ENCODE measurements at places on chromosomes 16 and 17.

DNA sequence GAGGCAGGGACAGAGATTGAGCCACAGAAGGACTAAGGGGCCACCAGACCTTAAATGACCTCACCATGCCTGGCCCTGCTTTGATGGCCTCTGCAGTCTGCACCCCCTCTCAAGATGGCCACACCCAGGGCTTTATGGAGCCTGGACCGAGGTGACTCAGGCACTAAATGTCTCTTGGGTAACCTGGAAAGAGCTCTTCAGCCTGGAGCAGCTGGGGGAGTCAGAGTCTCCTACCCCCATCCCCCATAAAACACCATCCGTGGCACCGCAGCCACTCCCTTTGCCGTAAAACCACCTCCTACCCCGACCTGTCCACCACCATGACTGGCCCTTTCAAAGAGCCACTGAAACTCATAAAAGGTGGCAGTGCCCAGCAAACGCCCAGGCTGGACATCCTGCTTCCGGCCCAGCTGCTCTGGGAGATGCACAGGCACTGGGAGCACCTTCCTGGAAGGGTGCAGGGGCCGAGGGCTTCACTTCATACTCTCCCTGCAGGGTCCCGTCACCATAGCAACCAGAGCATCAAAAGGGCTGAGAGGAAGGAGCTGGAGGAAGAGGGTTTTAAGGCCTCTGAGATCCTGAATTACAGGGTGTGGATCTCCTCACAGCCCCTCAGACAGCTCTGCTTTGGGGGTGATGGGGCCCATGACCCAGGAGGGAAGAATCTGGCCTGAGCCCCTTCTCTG lies 22.3 kb downstream of the FOXN1 start:
- no peak for DNase-seq

GRCh38 chr16:88487920-88488851 lies 35.1 kb downstream of the ZFPM1 start:
- DNase-seq: no peak

DNA sequence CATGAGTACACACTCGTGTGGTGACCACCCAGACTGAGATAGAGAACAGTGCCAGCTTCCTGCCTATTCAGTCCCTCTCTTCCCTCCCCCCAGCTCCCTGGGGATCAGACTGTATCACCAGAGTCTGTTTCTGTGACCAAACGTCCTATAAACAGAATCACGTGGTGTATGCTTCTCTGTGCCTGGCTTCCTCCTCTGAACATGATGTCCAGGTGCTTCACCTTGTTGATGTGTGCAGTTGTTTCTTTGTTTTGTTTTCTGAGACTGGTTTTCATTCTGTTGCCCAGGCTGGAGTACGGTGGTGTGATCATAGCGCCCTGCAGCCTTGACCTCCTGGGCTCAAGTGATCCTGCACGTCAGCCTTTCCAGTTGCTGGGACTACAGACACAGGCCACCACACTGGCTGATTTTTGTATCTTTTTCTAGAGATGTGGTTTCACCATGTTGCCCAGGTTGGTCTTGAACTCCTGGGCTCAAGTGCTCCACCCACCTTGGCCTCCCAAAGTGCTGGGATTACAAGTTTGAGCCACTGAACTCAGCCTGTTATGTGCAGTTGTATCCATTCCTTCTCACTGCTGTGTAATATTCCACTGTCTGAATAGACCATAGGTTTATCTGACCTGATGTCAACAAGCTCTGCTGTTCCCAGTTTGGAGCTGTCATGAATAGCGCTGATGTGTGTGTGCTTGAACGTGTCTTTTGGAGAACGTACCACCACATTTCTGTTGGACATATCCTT lies 28.9 kb upstream of the PRM1 start:
- DNase-seq: no peak

DNA sequence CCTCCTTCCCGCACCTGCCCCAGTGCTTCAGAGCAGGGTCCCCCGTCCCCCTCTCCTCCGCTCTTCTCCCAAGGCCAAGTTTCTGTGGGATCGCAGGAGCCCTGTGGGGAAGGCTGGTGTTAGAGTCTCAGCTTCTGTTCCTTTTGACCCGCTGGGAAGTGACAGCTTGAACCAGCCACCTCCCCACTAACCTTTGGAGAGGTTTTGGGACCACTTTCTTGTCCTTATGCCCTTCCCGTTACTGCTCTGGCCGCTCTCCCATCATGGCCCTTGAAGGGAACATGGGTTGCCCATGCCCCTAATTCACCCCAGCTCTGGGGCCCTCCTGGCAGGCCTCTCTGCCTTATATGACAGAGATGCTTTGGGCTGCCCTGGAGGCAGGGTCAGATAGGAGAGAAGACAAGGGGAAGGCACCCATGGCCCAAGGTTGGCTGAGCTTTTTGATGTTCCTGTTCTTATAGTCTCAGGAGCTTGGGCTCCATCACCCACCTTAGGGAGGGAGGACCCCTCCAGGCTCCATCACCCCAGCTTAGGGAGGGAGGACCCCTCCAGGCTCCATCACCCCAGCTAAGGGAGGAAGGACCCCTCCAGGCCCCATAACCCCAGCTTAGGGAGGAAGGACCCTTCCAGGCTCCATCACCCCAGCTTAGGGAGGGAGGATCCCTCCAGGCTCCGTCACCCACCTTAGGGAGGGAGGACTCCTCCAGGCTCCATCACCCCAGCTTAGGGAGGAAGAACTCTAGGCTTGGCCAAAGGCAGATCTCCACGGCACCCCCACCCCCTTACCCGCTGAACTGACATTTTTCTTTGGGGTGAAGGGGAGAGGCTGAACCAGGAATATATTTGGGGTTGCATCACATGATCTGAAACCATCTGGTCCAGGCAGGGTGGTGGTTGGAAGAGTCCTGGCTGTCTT lies 45.0 kb downstream of the NT5M start:
- no peak for DNase-seq

- peak; percentile 13 for DNase-seq
Measured at GRCh38 chr16:27639561-27640276, 89.8 kb downstream of the KATNIP start.

DNA sequence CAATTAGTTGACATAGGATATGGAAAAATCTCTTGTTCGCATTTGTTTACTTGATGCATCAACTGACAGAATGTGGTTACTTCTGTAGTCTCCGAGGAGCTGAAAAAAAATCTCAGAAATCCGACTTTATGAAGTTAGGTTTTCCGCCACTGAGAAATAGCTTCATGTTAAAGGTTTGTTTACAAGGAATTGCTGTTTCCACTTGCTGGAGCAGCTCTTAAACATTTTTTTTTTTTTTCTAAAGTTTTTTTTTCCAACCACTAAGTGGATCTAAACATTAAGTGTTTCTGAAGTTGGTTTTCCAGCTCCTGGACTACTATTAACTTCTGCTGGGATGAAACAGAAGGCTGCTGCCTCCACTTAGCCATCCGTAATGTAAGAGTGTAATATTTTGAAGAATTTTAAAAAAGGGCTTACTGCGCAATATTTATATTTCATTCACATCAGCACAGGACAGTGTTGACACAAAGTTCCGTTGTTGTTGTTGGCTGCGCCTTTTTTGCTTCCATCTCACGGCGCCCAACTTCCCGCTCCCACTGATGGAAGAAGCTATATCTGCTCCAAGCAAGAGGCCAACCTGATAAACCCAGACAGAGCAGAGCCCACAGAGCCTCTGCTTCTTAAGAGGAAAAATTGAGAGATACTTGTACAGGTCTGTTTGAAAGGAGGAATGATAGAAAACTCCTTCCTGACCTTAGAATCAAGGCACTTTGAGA lies 167.7 kb upstream of the KCNJ16 start:
- DNase-seq: no peak

- DNase-seq: peak; percentile 42
Measured at GRCh38 chr16:50695017-50696000, 1.9 kb downstream of the NOD2 start.

GRCh38 chr17:31877911-31878702 lies 19.1 kb upstream of the COPRS start:
- no peak for DNase-seq

GRCh38 chr16:87507351-87508069 lies 14.7 kb upstream of the ZCCHC14 start:
- DNase-seq: peak; percentile 57

- DNase-seq: no peak
Measured at GRCh38 chr16:23485257-23485614, 25.1 kb downstream of the GGA2 start.

- no peak for DNase-seq
Measured at GRCh38 chr17:80633207-80633606, 88.6 kb downstream of the RPTOR start.

DNA sequence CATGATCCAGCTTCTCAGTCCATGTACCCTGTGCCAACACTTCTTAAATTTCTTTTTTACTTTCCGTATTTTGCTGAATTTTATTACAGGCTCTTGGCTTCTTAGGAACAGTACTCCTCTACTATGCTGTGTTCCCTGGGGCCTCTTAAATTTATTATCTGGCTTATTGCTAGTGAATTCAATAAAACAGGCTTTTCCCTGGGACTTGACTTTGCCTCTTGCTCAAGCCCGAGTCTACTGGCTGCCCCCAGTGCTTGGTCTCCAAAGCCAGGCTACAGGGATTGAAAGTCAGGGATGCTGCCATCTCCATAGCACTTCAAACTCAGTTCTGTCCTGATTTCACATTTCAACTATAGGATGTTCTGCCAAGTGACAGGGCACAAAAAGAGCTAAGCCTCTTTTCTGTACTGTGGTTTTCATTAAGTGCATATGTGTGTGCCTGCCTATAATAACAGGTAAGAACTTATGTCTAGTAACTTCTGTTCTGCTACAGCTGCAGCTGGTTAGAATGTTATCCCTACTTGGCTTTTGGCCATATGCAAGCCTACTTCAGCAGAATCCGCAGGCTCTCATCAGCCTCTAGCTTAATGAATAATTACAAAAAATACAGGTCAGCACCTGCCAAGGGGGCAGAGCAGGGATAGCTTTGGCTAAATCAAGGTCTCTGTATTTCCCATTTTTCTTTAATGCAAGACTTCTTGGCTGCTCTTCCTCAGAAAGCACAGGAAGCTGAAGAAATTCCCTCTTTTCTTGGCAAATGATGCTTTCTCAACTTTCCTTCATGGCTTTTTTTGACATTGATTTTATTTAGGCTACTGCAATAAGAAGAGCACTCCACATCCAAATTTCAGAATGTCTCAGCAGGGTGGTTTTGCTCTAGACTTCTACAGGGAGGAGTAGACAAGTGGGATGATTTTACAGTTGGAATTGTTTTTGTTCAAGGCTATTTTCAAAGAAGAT lies 8.2 kb downstream of the FAM20A start:
- no peak for DNase-seq

- no peak for DNase-seq
Measured at GRCh38 chr16:984121-984694, 2.6 kb downstream of the SOX8 start.

DNA sequence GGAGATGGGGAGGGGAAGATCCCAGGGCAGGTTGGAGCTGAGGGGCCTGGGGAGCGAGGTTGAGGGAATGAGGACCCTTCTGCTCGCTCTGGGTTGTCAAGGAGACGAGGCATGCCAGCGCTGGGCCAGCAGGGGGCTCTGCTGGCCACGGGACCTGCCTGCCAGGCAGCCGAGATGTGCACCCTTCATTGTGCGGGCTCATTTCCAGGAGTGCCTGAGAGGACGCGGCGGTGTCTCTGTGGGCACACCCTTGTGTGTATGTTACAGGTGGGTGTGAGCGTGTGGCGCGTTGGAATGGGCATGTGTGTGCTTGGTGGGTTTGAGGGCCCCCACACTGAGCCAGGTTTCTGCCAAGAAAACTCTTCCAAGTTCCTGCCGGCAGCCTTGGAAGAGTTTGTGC lies 15.9 kb downstream of the ARHGAP23 start:
- peak; percentile 77 for DNase-seq

- DNase-seq: no peak
Measured at GRCh38 chr16:2007081-2007836, 2.4 kb downstream of the ZNF598 start.

DNA sequence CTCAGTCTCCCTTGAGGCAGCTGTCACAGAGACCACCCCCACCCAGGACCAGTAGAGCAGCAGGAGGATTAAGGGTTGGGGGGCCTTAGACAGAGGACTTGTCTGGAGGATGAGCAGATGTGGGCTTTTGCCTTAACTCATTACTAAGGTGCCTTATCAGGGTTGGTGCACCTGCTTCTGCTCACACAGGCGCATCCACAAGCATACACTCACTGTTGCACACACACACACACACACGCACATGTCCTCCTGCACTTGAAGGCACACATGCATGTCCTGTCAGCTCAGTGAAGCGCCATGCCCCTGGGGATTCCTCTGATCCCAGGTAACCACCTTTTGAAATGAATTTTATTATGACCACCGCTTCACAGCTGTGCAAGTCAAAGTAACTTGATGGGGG lies 1.2 kb downstream of the GFAP start:
- DNase-seq: no peak

Data from Kasumi-1 (cell line).